ENCODE measurements at places on chromosomes 1 and 21. TPM values are rescaled to one million over a fixed set of nuclear protein-coding genes. Genes with fewer than 3 reads are reported as not detected.

- H3K27ac ChIP-seq, result no peak overlapping the region
- DNase-seq, result no peak
- no peaks in the 10 kb centered on the region for H3K4me1 ChIP-seq
- H3K27me3 ChIP-seq, result no peaks in the 10 kb centered on the region
These were observed 12.6 kb upstream of the LEPR start for GRCh38 chr1:65407877-65408276.

- H3K4me1 ChIP-seq, result no peaks in the 10 kb centered on the region
- no peak for DNase-seq
These were observed 12.5 kb downstream of the C1orf21 start for GRCh38 chr1:184399192-184399847.

Gene MUL1
- total RNA-seq, result 23.9 TPM

GRCh38 chr1:19354531-19354981 lies 42.4 kb downstream of the SLC66A1 start:
- no peaks in the 10 kb centered on the region for H3K4me1 ChIP-seq
- peaks cover 42% of the 10 kb centered on the region for H3K36me3 ChIP-seq
- no peak overlapping the region for H3K4me3 ChIP-seq

Gene THEM4
- 24.9 TPM for total RNA-seq

Gene VWA5B1
- not detected for total RNA-seq

Gene ARTN
- 0.18 TPM for total RNA-seq

GRCh38 chr1:213772128-213773063 lies 215.4 kb upstream of the PROX1 start:
- DNase-seq, result no peak
- no peaks in the 10 kb centered on the region for H3K36me3 ChIP-seq
- no peak overlapping the region for H3K4me3 ChIP-seq
- no peaks in the 10 kb centered on the region for H3K4me1 ChIP-seq
- no peaks in the 10 kb centered on the region for H3K27me3 ChIP-seq
- no peak overlapping the region for H3K27ac ChIP-seq

DNA sequence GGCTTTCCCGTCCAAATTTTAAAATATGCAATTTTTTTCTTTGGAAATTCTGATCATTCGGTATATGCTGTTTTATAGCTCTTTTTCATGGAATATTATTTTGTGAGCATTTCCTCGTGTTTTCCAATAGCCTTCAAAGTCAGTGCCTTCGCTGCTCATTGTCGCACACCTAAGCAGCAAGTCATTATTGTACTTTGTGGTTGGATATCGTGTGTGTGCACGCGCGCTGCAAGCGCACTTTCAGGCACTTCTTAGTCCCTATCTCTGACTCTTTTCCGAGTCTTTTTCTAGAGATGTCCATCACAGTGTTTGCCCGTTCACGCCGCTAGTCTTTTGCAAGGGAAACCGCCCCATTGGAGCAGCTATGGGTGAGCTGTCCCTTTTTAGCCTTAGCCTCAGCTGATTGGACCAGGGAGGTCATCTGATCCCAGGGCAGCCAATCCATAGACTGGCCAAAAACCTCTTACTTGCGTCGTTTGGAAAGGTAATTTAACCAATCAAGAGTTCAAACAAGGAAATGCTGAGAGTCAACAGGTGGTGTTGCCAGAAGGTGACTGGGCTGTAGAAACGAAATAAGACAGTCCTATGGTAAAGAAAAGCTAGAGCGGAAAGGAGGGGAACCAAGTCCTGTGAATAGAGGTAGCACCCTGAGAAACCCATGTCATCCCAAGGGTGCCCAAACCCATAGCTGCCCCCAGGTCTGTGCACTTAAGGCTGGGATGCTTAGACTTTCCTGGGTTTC lies 710 bp upstream of the HYI start:
- DNase-seq, result peak; percentile 86
- peaks cover 24% of the 10 kb centered on the region for H3K36me3 ChIP-seq
- peak overlapping the region; percentile 67 for H3K4me3 ChIP-seq

- H3K27me3 ChIP-seq, result no peaks in the 10 kb centered on the region
- H3K27ac ChIP-seq, result no peak overlapping the region
- peaks cover 4% of the 10 kb centered on the region for H3K36me3 ChIP-seq
- H3K4me3 ChIP-seq, result no peak overlapping the region
These were observed 6.7 kb downstream of the SLC19A1 start for GRCh38 chr21:45535341-45536081.

GRCh38 chr1:1359664-1360468 lies 1.5 kb upstream of the MXRA8 start:
- peaks cover 3% of the 10 kb centered on the region for H3K27me3 ChIP-seq
- DNase-seq, result no peak
- H3K36me3 ChIP-seq, result no peaks in the 10 kb centered on the region
- H3K27ac ChIP-seq, result no peak overlapping the region
- no peaks in the 10 kb centered on the region for H3K4me1 ChIP-seq

GRCh38 chr1:222000131-222000530 lies 258.2 kb upstream of the DUSP10 start:
- no peak overlapping the region for H3K4me3 ChIP-seq
- no peaks in the 10 kb centered on the region for H3K27me3 ChIP-seq
- no peaks in the 10 kb centered on the region for H3K36me3 ChIP-seq
- no peak overlapping the region for H3K27ac ChIP-seq

- no peaks in the 10 kb centered on the region for H3K4me1 ChIP-seq
- H3K36me3 ChIP-seq, result no peaks in the 10 kb centered on the region
- no peak for DNase-seq
- H3K4me3 ChIP-seq, result no peak overlapping the region
- no peaks in the 10 kb centered on the region for H3K27me3 ChIP-seq
These were observed 41.3 kb downstream of the TBCE start for GRCh38 chr1:235408503-235408960.

DNA sequence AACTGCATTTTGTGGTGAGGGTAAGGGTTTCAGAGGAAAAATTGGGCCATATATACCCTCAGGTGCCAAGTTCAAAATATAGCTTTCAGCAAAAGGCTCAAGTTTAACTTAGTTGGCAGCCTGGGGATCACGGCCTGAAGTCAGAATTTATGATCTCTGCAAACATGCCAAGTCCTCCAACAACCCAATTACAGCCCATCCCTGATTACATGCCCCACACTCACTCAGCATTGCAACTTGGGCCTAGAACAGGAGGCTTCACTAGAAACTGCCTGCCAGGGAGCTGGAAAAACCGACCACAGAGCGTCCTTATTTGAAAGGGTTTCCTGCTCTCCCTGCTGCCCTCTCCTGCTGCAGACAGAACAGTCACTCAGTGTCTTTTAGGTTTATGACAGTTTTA lies 12.4 kb downstream of the FYB2 start:
- no peaks in the 10 kb centered on the region for H3K27me3 ChIP-seq
- H3K27ac ChIP-seq, result no peak overlapping the region
- H3K4me3 ChIP-seq, result no peak overlapping the region
- no peak for DNase-seq
- no peaks in the 10 kb centered on the region for H3K36me3 ChIP-seq

GRCh38 chr1:22257290-22258275 lies 114.7 kb upstream of the WNT4 start:
- H3K4me1 ChIP-seq, result no peaks in the 10 kb centered on the region
- no peak overlapping the region for H3K27ac ChIP-seq
- no peak for DNase-seq
- H3K27me3 ChIP-seq, result peaks cover 4% of the 10 kb centered on the region
- H3K4me3 ChIP-seq, result no peak overlapping the region

Gene NID1
- 87.0 TPM for total RNA-seq

GRCh38 chr1:66261364-66261763 lies 272.6 kb upstream of the SGIP1 start:
- H3K36me3 ChIP-seq, result no peaks in the 10 kb centered on the region
- DNase-seq, result no peak
- H3K27ac ChIP-seq, result no peak overlapping the region

Gene APOBEC4
- total RNA-seq, result not detected

GRCh38 chr1:174764191-174764590 lies 235.6 kb upstream of the CACYBP start:
- no peak for DNase-seq
- no peaks in the 10 kb centered on the region for H3K36me3 ChIP-seq
- no peaks in the 10 kb centered on the region for H3K27me3 ChIP-seq

Gene OR2AK2
- not detected for total RNA-seq

DNA sequence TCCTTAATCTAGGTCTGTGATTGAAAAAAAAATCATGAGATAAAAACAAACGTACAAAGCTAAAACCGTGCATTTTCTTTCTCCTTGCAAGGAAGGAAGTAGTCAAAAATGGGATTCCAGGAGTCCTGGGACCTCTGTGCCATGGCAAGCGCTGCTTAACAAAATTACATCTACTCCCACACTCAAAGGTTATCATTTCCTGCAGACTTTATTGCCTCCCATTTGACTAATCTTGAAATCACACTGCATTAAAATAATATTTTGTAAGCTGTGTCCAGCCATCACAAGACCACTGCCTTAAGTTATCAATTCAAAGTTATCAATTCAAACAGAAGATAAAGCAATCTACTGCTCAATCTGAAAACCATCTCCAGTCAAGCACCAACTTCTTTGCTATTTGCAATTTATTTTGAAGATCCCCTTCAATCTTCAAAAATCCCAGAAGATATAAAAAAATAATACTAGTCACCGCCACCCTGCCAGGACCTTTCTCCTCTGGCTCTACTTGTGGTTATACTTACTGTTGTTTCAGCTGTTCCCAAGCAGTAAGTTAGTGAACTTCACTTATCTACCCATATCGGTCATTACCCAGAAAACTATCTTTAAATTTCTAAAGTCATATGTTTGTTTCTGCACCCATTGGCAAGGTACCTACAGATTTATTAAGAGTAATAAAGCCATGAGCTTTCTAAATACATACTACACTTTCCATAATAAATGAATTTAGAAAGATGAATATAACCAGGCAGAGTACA lies 38.1 kb upstream of the RAP1GAP start:
- DNase-seq, result peak; percentile 68
- no peak overlapping the region for H3K27ac ChIP-seq
- H3K36me3 ChIP-seq, result peaks cover 21% of the 10 kb centered on the region
- H3K4me1 ChIP-seq, result peaks cover 20% of the 10 kb centered on the region
- no peaks in the 10 kb centered on the region for H3K27me3 ChIP-seq

Gene HLX
- 39.1 TPM for total RNA-seq

GRCh38 chr1:172220376-172220775 lies 200.1 kb upstream of the C1orf105 start:
- H3K4me1 ChIP-seq, result no peaks in the 10 kb centered on the region
- no peak overlapping the region for H3K27ac ChIP-seq
- no peak for DNase-seq
- H3K36me3 ChIP-seq, result no peaks in the 10 kb centered on the region

DNA sequence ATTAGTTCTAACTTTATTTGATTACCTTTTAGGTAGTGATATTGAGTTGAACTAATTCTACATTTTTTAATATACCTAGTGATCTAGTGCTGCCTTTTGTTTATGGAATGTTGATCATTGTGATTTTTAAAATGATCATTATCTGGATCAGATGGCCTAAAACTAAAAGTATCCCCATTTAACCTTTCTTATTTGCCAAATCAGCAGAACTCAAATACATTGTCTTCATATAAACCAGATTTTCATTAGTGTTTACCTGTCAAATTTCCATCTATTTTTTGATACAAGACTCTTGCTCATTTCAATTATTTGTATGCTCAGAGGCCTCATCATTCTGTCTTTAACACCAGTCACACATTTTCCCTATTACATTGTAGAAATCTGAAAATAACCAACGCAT lies 441.2 kb downstream of the PTPRC start:
- no peaks in the 10 kb centered on the region for H3K36me3 ChIP-seq
- H3K4me1 ChIP-seq, result peaks cover 11% of the 10 kb centered on the region
- no peak overlapping the region for H3K4me3 ChIP-seq
- no peaks in the 10 kb centered on the region for H3K27me3 ChIP-seq
- no peak for DNase-seq

DNA sequence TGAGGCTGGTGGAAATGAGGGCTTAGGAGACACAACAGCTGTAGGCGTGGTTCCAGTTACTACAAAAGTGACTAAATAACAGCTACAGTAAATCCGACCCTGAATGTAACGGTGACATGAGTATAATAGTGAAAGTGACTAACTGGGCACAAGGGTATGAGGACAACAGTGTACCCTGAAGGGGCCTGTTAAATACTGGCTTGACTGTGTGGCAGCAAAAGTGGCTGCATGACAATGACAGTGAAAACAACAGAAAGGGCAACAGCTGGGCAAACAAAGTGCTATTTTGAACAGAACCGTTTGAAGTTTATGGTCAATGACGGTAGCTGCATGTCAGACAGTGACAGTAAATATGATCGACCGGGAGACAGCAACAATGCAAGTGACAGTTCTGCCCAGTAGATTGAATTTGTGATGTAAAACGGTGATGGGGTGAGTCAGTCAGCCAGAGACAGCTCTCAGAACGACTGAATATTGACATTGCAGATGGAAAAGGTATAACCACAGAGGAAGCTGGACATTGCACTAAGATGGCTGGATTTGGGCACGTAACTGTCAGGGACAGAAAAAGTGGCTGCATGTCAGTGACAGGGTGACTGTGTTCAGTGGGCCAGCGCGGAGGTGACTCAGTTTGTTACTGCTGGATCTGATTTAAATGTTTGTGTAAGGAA lies 1.2 kb upstream of the ZBTB40 start:
- H3K27me3 ChIP-seq, result no peaks in the 10 kb centered on the region
- H3K27ac ChIP-seq, result no peak overlapping the region
- H3K4me1 ChIP-seq, result peaks cover 4% of the 10 kb centered on the region
- no peaks in the 10 kb centered on the region for H3K36me3 ChIP-seq

Gene OR2L13
- not detected for total RNA-seq

Gene SLAMF7
- not detected for total RNA-seq

DNA sequence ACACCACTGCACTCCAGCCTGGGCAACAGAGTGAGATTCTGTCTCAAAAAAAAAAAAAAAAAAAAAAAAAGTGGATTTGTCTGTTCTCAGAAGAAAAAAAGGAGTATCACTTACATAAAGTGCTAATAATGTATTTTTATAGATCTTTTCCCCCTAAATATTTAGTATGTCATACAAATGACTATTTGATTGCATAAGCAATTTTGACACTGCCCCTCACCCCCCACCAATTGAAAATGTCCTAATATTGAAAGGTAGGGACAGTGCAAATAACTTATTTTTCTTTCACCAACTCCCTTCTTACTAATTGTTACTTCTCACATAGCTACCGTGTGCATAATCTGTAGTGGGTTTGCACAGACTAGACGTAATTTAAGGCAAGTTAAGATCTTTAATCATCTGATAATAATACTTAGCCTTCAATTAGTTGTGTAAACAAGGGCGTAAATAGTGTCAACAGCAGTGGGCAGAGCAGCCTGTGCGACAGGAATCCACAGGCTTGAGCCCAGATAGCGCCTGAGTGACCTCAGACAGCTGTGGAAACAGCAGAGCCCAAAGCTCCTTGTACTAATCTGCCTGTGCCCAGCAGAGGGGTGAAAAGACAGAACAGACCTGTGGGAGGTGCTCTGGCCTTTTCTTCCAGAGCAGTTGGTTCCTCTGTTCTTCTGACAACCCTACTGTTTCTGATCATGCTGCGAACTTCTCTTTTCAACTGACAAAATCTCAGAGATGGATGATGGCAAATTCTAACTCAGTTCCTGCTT lies 4.5 kb upstream of the IER5 start:
- H3K27ac ChIP-seq, result no peak overlapping the region
- H3K4me3 ChIP-seq, result no peak overlapping the region
- DNase-seq, result peak; percentile 71
- peaks cover 8% of the 10 kb centered on the region for H3K27me3 ChIP-seq

GRCh38 chr1:81574408-81574807 lies 226.3 kb upstream of the ADGRL2 start:
- H3K4me1 ChIP-seq, result no peaks in the 10 kb centered on the region
- H3K27ac ChIP-seq, result no peak overlapping the region
- H3K27me3 ChIP-seq, result no peaks in the 10 kb centered on the region
- DNase-seq, result peak; percentile 14
- H3K4me3 ChIP-seq, result no peak overlapping the region

GRCh38 chr1:16298653-16299052 lies 53.6 kb downstream of the FBXO42 start:
- peaks cover 5% of the 10 kb centered on the region for H3K36me3 ChIP-seq
- no peak overlapping the region for H3K4me3 ChIP-seq
- DNase-seq, result no peak
- no peaks in the 10 kb centered on the region for H3K27me3 ChIP-seq

GRCh38 chr1:193730017-193730416 lies 543.6 kb upstream of the B3GALT2 start:
- no peak overlapping the region for H3K4me3 ChIP-seq
- no peaks in the 10 kb centered on the region for H3K36me3 ChIP-seq
- no peaks in the 10 kb centered on the region for H3K27me3 ChIP-seq
- no peaks in the 10 kb centered on the region for H3K4me1 ChIP-seq
- no peak overlapping the region for H3K27ac ChIP-seq

Measured in endothelial cell of umbilical vein (primary cell).